ENCODE measurements at places on chromosomes 3 and 15. TPM values are rescaled to one million over a fixed set of nuclear protein-coding genes. Genes with fewer than 3 reads are reported as not detected.

GRCh38 chr3:155283092-155284056, 10.1 kb downstream of the STRIT1 start:
- no peak for DNase-seq

- no peak for DNase-seq
Observed at GRCh38 chr3:148922467-148922866, 57.4 kb downstream of the CPA3 start.

- no peak for DNase-seq
Observed at GRCh38 chr3:140122183-140122582, 187.2 kb downstream of the CLSTN2 start.

DNA sequence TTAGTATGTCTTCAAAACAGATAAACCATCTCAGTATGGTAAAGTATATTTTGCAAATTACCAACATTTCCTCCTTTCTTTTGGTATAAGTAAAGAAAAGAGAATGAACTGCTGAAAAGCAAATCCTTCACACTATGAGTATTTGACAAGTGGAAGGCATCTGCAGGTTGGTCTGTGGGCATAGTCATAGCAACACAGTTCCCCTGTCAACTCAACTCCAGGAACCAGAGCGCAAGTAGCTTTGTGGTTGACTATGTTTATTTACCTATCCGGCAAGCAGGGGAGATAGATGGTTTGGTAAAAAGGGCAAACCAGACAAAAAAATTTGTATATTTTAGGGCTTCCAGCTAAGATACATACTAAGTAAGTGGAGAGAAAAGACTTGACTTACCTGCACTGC, 88.3 kb upstream of the PPIB start:
- no peak for DNase-seq

- DNase-seq, result no peak
Observed at GRCh38 chr3:26653811-26654425, 31.3 kb downstream of the LRRC3B start.

DNA sequence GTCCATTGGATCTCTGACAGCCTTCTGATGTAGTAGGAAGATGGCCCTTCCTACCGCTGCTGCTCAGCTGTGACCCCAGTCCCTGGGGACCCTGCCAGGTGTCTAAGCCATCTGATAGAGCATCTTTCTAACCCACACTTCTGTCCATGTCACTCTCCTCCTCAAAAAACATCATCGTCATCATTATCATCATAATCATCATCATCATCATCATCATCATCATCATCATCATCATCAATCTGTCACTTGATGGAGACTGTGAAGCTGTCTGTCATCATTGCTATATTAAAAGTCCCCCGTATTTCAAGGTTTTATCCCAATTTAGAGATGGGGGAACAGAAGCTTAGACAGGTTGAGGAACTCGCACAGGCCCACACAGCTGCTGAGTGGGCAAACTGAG, 75.1 kb upstream of the SLC6A11 start:
- DNase-seq, result no peak

DNA sequence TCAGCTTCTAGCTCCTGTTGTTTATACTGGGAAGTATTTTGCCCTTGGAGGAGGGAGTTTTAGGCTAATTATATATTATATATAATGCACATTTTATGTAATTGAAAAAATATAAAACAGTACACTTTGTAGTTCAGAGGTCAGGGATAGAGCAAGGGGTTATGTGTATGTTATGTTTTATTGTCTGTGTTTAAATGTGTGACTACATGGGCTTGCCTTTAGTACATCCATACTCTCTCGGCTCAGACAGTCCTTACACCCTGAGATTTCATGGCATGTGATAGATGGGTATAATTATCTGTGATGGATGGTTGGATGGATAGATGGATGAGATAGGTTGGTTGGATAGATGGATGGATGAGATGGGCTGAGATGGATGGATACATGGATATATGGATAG, 17.4 kb upstream of the ST3GAL6 start:
- no peak for DNase-seq

DNA sequence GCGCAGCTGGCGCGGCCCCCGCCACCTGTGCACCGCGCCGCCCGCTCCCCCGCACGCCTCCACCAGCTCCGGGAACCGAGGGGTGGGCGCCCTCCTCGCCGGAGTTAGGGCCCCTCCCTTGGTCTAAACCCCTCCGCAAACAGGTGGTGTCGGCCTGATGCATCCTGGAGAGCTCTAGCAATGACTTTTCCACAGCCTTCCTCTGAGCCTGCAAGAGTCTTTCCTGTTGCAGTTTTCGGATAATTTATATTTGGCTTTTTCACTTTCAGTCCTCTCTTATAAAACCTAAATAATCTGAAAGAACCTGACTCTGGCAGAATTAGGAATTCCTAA, 334 bp upstream of the IGSF11 start:
- DNase-seq, result no peak

GRCh38 chr3:108838436-108838835, 15.8 kb downstream of the TRAT1 start:
- no peak for DNase-seq

The MOBP gene
- total RNA-seq, result 0.39 TPM

The HRG gene
- total RNA-seq, result 0.11 TPM

The GOLGA6L4 gene
- total RNA-seq, result 3.5 TPM

The ZBTB47 gene
- total RNA-seq, result 5.6 TPM

The GPR87 gene
- total RNA-seq, result not detected

The CFAP44 gene
- total RNA-seq, result 1.0 TPM

The PHC3 gene
- 26.1 TPM for total RNA-seq

Data from WTC11 (cell line).